Activated naive CD4-positive, alpha-beta T cell (primary cell): ENCODE measurements at places on chromosomes 6 and 20.
A peak's percentile ranks its signal among the peaks of the same experiment; 100 is the strongest.

DNA sequence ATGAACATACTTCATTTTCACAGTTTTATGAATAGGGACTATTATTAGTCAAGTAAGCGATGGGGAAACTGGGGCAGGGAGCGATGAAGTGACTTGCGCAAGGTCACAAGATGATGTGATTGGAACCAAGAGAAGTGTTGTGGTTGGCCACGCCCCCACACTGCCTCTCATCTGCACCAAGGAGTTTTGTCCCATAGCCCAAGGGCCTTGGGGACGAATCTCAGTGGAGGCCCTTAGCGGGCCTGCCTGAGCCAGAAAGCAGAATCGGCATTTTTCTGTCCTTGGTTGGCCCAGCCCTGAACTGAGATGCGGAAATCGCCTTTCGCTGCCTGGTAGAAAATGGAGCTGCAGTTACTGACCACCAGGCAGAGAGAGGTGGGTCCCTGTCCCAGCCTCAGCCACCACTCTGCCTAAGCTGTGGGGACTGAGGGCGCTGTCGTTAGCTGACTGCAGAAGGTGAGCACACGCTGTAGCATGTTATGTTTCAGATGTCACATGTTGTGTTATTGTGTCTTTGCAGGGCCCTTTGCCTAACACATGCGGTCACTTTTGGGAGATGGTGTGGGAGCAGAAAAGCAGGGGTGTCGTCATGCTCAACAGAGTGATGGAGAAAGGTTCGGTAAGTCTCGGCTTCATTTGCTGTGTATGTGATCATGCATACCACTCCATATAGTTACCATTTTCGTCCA is 57.8 kb downstream of the PTPN1 start:
- no peak for DNase-seq

- DNase-seq, result no peak
These were observed 53.0 kb upstream of the AIG1 start for GRCh38 chr6:143007646-143008045.

DNA sequence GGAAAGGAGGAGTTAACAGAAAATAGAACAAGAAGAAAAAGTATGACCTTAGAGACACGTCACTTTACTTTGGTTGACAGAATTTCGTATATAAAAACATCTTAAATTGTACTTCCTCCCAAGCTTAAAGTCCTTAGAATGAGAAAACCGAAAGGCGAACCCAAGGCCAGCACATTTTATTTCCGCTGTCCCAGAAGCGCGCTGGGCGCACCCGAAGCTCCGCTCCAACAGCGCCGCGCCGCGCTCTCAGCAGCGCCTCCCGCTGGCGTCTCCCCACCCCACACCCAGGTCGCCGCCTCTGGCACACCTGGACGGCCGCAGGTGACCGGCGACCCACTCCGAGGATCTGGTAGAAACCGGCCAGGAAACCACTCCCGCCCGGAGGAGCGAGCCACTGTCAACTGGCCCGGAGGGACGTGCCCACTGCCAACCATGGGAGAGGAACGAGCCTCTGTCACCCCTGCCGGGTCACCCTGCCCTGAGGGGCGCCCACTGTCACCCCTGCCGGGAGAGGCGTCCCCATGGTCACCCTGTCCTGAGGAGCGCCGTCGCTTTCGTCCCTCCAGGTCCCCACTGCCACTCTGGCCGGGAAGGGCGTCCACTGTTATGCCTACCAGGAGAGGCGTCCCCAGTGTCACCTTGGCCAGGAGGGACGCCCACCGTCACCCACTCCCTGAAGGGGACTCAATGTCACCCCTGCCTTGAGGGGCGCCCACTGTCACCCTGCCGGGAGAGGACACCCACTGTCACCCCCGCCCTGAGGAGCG is 824 bp downstream of the MPC1 start:
- peak; percentile 40 for DNase-seq

GRCh38 chr6:80302716-80303115 is 196.2 kb downstream of the BCKDHB start:
- DNase-seq, result no peak

DNA sequence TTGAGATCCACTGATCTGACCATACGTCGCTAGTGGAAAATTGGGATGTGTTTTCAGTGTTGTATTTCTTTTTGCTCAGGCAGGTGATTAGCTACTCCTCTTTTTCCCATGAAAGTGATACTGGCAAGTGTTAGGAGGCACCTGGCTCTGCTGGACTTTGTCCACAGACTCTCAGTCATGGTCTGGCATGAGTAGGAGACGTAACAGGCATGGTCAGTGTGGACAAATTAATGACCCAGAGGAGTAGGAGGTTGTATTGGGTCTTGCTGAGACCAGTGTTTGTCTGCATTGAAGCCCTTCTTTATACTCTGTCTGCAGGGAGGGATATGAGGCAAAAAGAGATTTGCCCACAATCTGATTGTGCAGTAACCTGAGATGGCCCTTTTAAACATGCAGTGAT is 178.7 kb downstream of the DTNBP1 start:
- DNase-seq, result no peak

GRCh38 chr6:146364816-146365594 is 178.6 kb upstream of the RAB32 start:
- DNase-seq, result no peak

GRCh38 chr6:16804546-16805242 is 43.4 kb upstream of the ATXN1 start:
- DNase-seq, result no peak

DNA sequence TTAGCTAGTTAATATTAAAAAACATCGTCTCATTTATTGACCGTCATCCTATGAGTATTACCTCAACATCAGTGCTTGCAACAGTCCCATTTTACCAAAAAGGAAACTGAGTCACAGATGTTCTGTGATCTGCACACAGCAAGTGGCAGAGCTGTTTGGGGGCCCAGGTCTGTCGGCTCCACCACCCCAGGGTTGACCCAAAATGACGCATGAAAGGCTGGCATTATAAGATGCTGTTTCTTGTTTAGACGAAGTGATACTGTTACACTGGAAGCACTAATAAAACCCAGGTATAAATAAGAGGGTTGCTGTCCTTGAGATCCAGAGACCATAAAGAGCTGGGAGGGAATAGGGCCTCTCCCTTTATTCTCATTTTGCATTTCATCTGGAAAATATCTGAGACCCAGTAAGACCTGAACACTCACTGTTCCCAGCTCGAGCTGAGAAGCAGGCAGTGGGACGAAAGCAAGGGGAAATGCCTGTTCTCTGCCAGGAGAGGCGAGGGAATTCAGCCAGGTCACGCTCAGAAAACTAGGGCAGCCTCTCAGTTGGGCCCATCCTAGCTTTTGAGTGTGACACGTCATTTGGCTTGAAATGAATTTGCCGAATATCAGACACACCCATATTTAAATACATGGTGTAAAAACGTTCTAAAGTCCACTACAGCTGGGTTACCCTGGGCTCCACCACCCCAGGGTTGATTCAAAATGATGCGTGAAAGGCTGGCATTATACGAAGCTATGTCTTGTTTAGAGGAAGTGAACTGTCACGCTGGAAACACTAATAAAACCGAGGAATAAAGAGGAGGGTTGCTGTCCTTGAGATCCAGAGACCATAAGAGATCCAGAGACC is 1.4 kb upstream of the MICAL1 start:
- no peak for DNase-seq

DNA sequence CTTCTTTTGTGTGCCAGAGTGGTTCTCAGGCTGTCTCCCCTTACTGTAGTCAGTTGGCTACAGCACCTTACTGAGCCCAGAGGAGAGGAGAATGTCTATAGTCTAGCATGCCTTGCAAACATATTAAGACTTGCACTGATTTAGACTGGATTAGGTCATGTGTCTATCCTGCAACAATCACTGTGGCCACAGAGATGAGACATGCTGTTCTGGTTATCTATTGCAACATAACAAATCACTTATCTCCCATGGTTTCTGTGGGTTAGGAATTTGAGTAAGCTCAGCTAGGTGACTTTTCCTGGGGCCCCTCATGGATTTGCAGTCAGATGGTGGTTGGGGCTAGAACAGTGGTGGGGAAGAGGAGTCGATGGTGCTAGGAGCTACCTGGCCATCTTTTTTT is 261.3 kb downstream of the SOD2 start:
- DNase-seq, result no peak

DNA sequence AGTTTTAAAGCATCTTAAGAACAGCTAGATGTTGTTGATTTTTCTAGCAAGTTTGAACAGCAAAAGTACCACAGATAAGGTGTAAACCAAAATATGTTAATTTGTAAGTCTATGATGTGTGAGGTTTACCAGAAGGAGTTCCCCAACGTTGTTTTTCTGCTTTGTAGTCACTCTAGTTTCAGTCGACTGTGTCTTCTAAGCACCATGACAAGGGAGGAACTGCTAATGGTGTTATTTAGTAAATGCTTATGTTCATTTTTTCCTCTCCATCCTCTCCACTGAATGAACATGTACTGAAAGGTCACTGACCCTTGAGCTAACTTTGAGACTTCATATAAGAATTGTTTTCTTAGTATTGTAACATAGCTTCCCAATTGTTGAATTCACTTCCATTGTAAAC is 3.0 kb downstream of the ENPP3 start:
- no peak for DNase-seq

GRCh38 chr6:12170351-12171092 is 119.6 kb upstream of the EDN1 start:
- DNase-seq, result no peak

- DNase-seq, result no peak
These were observed 14.2 kb downstream of the SEC63 start for GRCh38 chr6:107943626-107944439.

DNA sequence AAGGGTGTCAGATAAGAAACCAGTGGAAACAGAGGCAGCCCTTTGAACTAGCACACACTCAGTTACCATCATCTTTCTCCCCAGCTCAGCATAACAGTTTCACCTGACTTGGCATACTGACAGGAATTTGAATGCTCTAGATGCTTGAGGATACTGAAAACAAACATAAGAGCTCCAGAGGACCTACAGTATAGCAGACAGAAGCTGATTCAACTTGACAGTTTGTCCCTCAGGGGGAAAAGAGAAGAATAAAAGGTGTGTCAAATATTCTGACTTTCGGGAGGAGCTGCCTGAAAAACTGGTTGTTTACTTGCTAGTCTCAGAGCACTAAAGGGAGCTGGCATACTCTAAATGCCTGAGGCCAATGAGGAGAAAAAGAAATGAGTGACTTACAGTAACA is 35.1 kb downstream of the EYS start:
- no peak for DNase-seq

DNA sequence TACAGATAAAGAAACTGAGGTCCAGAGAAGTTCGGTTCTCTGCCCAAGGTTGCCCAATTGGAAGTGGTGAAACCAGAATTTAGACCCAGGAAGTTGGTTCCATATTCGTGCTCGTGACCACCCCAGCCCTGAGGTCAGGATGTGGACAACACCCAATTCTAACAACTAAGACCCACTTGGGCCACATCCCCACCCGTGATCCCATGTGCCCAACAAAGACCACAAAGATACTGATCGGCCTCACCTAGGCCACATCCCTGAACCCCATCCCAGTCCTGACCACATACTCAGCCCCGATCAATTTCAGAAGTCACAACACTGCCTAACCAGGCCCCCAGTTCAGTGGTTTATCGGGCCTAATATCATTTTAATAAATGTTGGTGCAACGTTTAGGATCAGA is 138.4 kb downstream of the PREX1 start:
- DNase-seq, result no peak
